ENCODE measurements at places on chromosomes 2 and 18.

- DNase-seq, result no peak
These were observed 58.1 kb upstream of the RALBP1 start for GRCh38 chr18:9417073-9417851.

DNA sequence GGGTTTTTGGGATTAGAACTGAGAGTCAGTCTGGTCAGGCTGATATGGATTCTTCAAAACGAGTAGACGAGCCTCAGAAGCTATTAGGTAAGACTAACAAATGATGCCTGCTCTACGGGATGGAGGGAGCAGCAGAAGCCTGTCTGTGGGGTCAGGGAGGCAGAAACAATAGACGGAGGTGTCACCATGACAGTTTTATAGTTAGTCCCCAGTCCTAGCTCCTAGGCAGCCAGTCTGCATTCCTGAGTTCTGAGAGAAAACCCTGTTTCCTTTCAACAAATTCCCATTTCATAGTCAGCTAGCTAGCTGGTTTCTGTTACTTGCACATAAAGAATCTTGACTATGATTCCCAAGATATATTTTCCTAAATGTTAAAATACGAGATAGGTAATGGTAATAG is 542.1 kb downstream of the PID1 start:
- no peak for DNase-seq

DNA sequence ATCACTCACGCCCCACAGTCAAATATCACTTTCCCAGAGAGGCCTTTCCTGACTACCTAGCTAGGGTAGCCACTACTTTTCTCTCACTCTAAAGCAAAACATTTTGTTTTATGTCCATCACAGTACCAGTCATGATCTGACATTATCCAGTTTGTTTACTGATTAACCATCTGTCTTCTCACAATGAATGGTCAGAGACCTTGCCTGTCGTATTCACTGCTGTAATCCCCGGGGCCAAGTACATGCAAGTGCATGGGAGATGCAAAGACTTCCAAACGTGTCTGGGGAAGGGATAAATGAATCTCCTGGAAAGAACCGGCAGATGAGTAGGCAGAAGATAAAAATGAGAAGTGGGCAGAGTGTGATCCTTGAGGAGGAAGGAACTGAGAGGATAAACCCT is 39.7 kb downstream of the THUMPD2 start:
- no peak for DNase-seq

DNA sequence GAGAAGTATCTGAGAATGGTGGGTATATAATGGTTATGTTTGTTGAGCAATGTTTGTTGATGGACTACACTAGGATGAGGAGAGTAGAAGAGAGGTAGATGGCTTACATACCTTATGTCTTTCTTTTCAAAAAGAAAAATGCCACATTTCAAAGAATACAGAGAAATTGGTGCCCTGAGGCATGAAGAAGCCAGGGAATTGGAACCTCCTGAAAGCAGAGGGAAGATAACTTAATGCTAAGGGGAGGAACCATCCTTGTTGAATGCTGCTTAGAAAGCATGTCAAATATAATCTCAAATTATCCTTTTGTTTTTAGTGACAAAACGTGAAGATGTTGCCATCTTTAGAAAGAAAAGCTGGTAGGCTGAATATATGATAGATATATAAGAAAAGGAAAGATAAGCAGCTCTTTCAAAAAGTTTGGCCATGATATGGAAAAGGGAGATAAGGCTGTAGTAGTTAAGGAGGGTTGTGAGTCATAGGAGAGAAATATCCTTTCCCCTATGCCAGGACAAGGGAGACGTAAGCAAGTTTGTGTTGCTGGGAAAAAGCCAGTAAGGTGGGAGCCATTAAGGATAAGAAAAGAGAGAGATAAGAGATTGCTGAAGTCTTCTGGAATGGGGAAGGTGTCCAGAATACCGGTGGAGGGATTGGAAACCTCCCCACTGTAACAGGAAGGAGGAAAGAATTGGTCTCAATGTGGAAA is 66.3 kb downstream of the SCN2A start:
- DNase-seq, result no peak

DNA sequence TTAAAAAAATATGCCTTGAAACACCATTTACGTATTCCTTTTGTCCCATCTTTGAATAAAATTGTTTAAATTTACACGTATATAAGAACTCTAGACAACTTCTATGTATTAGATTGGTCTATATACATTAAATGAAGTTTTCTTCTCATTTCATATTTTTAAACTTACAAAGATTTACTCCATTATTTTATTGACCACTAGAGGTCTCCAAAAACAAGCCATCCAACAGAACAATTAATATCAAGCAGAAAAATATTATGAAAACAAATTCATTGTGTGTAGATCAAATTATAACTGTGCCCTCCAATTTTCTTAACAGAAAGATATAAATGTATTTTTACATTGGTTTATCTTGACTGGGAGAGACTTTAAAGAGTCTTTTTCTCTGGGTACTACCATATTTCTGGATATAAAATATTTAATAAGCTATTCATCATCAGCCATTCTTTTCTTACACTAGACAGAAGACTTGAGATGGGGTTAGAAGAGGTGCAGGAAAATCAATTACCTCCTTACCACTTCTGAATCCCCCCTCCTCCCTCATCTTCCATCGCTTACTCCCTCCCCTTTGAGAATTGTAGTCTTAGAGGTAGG is 66.5 kb downstream of the DPP4 start:
- DNase-seq, result no peak

DNA sequence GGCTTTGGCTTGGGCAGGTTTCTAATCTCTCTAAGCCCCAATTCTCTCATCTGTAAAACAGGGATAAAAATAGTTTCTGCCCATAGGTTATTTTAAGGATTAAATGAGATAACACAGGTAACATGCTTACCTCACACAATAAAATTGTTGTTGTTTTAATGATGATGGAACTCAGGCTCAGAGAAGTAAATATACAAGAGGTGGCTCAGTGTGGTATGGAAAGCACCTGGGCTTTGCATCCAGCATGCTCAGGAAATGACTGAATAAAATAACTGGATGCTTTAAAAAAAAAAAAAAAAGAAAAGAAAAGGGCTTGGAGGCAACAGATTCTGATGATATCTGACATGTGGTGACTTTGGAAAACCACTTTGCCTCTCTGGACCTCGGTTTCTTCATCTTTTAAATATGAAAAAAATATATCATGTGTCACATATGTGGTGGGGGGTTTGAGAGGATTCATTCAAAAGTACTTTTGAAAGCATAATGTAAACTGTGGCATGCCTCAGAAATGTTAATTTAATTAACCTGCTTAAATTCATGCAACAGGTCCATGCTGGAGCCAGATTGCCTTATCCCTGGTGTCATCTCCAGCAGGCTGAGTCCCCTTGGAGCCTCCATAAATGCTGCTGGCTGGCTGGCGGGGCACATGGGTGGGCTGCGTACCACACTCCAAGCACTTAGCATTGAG is 112.8 kb upstream of the CDC42EP3 start:
- no peak for DNase-seq

DNA sequence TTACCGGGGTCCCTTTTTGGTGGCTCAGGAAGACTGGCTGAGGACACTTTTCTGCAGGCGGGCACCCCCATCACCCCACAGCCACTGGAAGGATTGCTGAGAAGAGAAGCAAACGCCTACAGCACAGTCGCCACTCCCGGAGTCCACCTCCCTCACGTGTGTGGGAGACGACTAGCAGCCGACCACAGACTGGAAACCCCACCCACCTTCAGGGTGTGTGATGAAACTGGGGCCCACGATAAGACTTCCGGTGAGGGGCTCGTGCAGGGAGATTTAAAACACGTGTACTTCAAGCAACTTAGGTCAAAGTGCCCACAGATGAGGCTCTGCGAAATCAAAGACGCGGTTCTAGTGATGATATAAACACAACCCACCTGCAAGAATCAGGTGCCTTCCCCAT is 26.3 kb downstream of the MBP start:
- DNase-seq, result peak; percentile 45

DNA sequence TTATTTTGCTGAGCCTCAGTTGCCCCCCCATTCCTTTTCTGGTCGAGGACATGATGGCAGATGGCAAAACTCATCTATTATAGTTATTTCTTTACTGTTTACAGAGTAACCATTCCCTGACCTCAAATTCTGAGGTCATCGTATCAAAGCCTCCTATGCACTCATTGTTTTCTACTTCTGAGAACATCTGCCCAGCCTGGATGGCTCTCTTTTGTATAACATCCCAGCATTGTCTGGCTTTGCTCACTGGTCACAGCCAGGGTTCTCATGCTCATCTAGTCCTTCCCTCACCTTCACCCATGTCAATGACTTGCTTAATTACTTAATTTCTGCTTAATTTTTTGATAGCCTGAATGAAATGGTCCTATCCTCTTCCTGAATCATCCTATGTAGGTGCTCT is 472.1 kb downstream of the PARD3B start:
- DNase-seq, result no peak

DNA sequence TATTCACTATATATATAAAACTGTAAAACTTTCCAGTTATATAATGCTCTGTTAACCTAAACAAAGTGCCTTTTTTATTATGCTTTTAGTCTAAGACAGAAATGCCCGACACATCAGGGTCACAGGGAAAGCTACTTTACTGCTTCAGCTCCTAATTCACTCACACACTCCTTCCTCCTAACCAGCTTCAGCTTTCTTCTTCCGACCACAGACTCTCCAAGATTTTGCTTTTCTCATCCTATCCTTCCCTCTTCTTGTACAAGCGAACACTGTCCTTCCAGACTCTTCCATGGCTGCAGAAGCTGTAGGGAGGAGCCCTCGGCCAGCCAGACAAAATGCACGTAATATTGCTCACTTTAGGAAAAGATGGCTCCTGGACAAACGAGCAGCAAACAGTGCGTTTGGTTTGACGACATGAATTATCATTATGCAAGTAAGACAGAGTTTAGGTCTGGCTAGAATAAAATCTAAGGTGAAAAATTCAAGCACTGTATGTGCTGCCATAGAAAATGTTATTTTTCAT is 47.5 kb upstream of the HNRNPA3 start:
- DNase-seq, result no peak

GRCh38 chr2:239275847-239276831 is 124.7 kb downstream of the HDAC4 start:
- DNase-seq, result no peak

GRCh38 chr2:238703053-238703415 is 144.9 kb upstream of the TWIST2 start:
- DNase-seq, result no peak

GRCh38 chr2:20282916-20283592 is 58.1 kb upstream of the SDC1 start:
- no peak for DNase-seq

DNA sequence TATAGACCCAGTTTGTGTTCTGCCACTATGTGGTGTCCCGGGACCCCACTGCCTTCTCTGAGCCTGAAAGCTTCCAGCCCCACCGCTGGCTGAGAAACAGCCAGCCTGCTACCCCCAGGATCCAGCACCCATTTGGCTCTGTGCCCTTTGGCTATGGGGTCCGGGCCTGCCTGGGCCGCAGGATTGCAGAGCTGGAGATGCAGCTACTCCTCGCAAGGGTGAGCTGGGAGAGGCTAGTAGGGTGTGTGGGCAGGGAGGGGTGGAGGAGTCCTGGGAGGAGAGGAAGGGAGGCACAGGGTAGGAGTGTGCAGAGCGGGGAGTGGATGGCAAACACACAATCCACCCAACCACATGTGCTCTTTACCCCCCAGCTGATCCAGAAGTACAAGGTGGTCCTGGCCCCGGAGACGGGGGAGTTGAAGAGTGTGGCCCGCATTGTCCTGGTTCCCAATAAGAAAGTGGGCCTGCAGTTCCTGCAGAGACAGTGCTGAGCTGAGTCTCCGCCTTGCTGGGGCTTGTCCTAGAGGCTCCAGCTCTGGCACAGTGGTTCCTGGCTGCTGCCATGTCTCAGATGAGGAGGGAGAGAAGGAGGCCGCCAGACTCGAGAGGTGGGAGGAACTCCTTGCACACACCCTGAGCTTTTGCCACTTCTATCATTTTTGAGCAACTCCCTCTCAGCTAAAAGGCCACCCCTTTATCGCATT is 16.9 kb downstream of the PRKAG3 start:
- DNase-seq, result no peak

- DNase-seq, result no peak
These were observed 2.2 kb upstream of the CAD start for GRCh38 chr2:27214941-27215340.

DNA sequence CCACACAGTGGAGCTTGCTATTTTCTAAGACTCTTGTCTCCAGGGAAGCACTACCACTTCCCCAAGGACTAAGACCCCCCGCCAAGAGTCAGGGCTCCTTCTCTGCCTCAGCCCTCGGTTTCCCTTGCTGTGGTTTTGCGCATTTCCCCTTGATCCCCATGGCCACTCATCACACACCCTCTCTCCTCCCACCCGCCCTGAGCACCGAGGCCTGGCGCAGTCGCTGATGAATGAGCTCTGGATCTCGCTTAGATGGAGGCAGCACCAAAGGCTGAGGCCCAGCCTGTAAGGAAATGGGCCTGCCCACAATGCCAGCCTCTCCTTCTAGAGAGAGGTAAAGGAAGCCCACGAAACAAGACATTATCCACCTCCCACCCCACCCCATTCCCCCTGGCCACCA is 96.9 kb downstream of the TNS1 start:
- no peak for DNase-seq

DNA sequence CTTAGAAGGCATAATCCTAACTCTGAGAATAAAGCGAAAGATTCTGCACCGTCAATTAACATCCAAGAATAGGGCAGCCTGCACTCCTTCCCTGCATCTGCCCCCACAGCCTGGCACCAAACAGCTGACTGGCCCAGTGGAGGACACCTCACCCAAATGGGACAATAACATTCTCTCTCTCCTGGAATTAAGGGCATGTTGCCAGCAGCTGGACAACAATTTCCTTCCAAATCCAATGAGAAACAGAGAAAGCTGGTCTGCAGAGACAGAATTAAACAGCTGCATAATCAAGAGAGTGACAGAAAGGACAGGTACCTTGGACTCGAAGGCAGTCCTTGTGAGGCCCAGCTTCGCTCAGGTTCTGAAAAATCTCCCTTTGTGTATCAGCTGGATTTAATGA is 15.0 kb downstream of the COX7A2L start:
- no peak for DNase-seq

DNA sequence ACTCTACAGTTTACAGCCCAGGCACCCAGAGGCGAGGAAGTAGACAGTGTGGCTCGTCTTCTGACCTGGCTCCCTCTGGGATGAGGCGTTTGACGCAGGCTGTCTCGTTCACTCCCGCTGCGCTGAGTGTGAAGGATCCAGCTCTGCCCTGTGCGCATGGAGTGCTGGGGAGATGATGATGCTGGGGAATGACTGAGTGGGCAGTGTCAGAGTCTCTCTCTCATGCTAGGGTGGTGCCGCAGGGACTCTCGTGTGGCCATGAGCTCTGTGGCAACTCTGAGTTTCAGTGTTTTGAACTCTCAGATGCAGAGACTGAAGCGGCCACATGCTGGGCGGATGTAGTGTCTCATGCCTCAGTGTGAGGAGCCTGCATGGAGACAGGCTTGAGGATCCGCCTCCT is 118.4 kb upstream of the TPO start:
- no peak for DNase-seq

All from activated CD8-positive, alpha-beta memory T cell treated with anti-CD3 and anti-CD28 coated beads for 48 hours (primary cell).